ENCODE measurements at places on chromosomes 5 and 9.

GRCh38 chr5:89213573-89213972, 330.6 kb upstream of the MEF2C start:
- DNase-seq: no peak

DNA sequence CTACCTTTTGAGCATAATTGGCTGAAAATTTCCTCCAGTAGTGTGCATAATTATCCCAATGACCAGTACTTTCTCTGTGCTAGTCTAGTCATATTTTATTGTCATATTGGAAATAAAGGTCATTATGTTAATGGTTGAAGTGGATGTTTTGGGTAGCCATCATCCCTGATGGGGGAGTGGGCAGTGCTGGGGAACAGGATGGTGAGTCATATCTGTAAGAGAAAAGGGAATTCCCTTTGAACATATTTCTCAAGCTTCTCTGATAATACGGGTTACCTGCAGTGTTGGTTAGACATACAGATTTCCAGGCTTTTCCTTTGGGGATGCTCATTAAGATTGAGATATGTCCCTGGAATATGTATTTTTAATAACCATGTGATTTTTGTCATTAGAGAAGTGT, 33.3 kb upstream of the SPATA31D4 start:
- no peak for DNase-seq

DNA sequence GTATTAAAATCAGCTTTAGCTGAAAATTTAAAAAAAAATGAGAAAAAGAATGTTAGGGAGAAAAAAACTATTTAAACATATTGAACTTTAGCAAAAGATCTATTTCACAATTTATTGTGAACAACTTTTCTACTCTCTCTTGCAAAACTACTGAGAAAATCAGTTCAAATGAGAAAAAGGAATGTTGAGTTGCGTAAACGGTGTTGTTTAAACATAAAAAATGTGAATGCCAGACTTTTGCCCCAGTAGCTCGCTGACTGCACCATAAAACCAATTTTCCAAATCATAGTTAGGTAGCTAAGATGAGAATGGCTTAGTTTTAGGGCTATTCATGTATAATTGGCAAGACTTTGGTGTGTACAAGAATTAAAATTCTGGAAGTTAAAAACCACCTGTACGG, 13.4 kb upstream of the RAD23B start:
- no peak for DNase-seq

GRCh38 chr9:135990468-135991429, 29.6 kb upstream of the UBAC1 start:
- DNase-seq: peak; percentile 6

DNA sequence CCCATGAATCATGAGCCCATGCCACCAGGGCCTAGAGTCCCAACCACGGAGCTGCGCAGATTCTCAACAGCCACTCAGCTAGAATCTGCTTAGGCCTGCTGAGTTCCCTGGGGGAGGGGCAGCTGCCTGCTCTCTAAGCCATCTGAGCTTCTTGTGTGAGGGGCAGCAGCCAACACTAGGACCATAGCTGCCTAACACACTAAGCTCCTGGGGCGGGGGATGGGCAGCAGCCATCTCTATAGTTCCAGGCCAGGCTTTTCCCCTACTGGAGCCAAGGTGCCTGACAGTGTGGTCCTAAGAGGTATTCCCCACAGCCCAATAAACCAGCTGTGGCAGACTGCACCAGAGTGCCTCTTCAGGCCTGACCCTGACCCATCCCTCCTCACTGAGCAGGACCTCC, 255.9 kb upstream of the ACO1 start:
- DNase-seq: no peak

- DNase-seq: no peak
These were observed 2.9 kb downstream of the ALDH1A1 start for GRCh38 chr9:72949918-72950325.

DNA sequence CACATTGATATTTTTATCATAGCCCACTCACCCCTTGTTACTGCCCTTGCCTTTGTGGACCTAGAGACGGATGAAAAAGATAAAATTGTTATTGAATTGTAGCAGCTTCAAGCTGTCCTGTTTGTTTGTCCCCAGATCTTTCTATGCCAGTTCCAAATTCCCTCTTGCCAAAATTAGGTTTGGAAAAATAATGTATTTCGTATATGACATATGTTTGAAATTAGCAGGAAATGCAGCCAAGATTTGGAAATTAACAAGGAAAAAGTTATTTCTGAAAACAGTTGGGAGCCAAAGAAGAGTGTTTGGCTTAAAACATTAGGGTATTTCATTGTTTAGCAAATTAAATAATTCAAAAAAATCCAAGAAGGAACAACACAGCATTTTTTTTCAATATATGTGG, 33.5 kb downstream of the SPATA31D1 start:
- DNase-seq: no peak

- DNase-seq: no peak
These were observed 11.9 kb upstream of the GALNT10 start for GRCh38 chr5:154178661-154179060.

DNA sequence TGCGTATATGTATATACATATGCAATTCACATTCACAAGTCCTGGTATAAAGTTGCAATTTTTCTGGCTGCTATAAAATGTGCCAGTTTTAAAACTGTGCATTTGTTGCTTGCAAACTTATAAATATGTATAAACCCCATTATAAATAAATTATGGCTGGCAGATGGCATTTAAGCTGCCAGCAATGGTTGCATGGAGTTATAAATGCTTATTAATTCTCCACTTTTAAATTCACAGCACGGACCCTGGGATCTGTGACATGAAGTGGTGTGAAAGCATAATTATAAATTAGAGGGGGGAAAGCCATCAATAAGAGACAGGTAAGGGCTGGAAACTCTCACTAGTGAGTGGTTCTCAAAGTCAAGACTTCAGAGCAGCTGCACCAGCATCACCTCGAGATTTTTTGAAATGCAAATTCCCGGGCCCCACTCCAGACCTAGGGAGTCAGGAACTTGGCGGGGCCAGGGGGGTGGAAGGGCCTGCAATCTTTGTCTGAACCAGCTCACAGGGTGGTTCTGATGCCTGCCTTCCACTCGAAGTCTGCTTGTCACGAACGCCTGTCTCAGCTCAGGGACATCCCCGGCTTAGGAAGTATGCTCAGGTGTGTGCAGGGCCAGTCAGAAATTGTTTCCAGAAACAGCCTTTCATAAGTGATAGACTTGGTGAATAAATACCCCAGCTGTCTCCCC, 16.9 kb downstream of the S1PR3 start:
- DNase-seq: no peak

DNA sequence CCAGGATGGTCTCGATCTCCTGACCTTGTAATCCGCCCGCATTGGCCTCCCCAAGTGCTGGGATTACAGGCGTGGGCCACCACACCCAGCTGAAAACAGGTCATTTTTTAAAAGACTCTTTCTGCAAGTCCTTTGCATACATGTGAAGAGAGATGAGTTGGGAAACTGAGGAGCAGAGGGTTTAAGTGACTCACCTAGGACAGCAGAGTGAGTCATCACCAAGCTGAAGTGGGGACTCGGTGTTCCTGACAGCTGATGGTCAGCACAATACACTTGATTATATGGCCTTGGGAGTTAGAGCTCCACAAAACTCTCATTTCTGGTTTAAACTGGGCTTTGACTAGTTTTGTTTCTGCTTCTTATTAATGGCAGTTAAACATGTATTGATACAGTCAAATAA, 38.1 kb upstream of the SSBP2 start:
- no peak for DNase-seq

DNA sequence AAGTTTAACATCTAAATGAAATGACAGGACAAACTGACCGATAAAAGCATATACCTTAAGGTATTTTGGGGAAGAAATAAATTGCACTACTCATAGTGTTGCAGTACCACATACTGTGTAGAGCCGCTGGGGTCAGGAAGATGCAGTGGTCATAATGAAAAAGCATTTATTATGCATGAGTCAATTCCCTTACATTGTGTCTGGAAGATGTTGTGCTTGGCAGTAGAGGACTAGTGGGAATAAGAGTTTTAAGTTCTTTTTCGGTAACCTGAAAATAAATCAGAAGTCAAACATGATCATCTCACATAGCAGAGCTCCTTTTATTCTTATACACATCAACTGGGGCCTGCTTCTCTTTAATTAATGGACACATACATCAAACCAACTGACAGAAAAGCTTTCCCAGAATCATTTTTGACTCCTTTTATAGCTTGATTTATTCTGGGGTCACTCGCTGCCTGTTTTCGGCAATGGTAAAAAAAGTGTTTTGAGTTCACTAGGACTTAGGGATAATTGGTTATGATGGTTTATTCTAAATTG, 262.5 kb upstream of the CHD1 start:
- no peak for DNase-seq

- DNase-seq: no peak
These were observed 141.1 kb upstream of the RASEF start for GRCh38 chr9:83204047-83204446.

GRCh38 chr5:24381861-24382489, 262.8 kb downstream of the CDH10 start:
- no peak for DNase-seq

DNA sequence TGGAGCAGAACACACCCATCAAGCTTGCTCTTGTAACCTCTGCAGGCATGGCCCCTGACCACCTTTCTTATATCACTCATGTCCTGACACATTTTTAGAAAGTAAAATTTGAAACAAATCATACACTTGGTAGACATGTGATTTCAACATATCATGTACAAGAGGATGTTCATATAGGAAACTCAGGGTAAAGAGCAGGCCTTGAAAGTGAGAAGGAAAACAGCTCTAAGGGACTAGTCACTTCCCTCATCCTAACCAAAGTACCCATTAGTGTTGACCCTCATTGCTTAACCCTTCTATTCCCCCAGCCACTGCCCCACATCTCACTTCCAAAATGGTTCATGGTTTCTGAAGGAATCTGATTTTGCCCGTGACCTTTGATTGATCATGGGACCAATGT, 492.4 kb upstream of the KLF4 start:
- no peak for DNase-seq

GRCh38 chr9:134419684-134420076, 93.4 kb downstream of the RXRA start:
- peak; percentile 59 for DNase-seq

- DNase-seq: peak; percentile 69
These were observed 10.9 kb upstream of the CLIC3 start for GRCh38 chr9:137007108-137007815.

- DNase-seq: no peak
These were observed 14.8 kb downstream of the SLC44A1 start for GRCh38 chr9:105259274-105259673.

DNA sequence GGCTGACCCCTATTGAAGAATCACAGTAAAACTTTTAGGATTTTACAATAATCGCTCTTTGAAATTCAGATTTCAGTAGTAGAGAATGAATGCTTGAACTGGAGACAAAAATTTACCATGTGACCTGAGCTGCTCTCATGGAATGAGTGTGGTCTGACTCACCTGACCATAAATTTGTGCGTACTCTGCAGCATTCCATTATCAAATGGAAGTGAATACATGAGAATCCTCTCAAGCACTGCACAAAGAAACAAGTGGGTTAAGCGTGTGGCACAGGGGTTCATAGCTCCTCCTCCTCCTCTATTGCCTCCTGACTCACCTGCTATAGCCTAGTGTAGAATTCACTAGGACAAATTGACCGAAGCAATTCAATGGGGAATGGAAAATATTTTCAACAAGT, 269.8 kb upstream of the CDH9 start:
- DNase-seq: no peak

DNA sequence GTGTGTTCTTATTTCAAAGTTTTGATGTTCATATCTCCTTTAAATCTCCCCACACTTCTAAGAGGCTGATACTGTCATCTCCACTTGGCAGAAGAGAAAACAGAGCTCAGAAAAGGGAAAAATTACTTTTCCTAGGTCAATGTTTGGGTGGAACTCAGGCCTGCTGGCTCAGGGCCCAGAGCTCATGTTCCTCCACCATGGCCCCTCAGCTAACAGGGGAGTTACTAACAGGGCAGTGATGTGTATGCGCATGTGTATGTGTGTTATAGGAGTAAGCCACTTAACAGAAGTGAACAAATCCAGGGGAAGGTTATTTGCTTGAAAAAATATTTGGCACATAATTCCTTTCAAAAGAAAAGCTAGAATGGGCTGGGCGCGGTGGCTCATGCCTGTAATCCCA, 2.5 kb downstream of the C1QTNF2 start:
- DNase-seq: no peak

- no peak for DNase-seq
These were observed 154.8 kb downstream of the GADD45G start for GRCh38 chr9:89759572-89759971.

DNA sequence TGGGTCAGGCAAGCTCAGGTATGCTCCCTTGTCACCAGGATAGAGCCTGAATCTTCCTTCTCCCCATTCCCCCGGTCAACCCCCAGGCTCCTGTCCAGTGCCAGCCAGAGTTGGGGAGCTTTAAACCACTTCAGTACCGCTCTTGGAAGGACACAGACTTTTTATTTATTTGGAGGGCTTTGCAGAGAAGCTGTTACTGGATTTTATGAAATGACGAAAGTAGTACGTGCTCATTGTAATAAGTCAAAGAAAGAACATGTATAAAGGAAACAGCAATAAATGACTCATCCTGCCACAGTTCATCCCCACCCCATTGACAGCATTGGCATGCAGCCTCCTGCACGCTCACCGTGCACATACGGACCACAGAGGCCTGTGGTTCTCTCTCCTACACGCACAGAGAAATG, 230.3 kb downstream of the AUH start:
- no peak for DNase-seq

Data from DMS 273 treated with DMSO at 0.1 percent for 48 hours (cell line).